Endothelial cell of coronary artery (primary cell): ENCODE measurements at places on chromosomes 4 and X. TPM values are rescaled to one million over a fixed set of nuclear protein-coding genes. Genes with fewer than 3 reads are reported as not detected.

Gene TRIM60
- total RNA-seq: not detected in 2 replicates

Gene MAGEB5
- total RNA-seq: not detected in 2 replicates

Gene DCAF12L2
- under 0.01 TPM in 1 of 2 replicates, not detected in the other for total RNA-seq

Gene SULT1B1
- 55.9 and 63.3 TPM in 2 replicates for total RNA-seq

Gene ZMAT1
- 1.3 and 2.2 TPM in 2 replicates for total RNA-seq

Gene CAMK2D
- total RNA-seq: 15.7 and 26.1 TPM in 2 replicates

Gene CENPVL2
- total RNA-seq: not detected in 2 replicates

Gene LRP2BP
- 0.45 and 0.47 TPM in 2 replicates for total RNA-seq

Gene METTL14
- 17.7 and 20.0 TPM in 2 replicates for total RNA-seq

Gene DKK2
- 0.09 and 1.7 TPM in 2 replicates for total RNA-seq
